Activated T-cell treated with anti-CD3 and anti-CD28 coated beads, Interleukin-2, amount 50 U/mL, for 72 hours (primary cell): ENCODE measurements at places on chromosomes 1 and 21. TPM values are rescaled to one million over a fixed set of nuclear protein-coding genes. Genes with fewer than 3 reads are reported as not detected.

- no peak for DNase-seq
Observed at GRCh38 chr1:11286735-11287410, 13.9 kb downstream of the UBIAD1 start.

DNA sequence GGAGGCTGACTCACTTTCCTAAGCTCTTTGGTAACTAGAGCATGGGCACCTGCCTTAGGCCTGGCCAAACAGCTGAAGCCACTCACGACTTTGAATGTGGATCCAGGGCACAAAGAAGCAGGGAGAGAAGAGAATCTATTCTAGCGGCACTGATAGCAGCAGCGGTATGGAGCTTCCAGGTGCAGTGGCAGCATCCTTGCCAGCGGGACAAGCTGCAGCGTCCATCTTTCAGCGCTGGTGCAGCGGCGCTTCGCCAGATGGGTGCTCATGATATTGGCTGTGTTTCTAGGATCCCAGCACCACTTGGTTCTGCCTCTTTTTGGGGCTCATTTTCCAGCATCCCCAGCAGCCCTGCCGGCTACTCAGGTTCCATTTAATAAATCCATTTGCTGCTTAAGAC, 184.2 kb downstream of the SLC44A5 start:
- no peak for DNase-seq

- no peak for DNase-seq
Observed at GRCh38 chr1:171792656-171793369, 11.4 kb downstream of the METTL13 start.

DNA sequence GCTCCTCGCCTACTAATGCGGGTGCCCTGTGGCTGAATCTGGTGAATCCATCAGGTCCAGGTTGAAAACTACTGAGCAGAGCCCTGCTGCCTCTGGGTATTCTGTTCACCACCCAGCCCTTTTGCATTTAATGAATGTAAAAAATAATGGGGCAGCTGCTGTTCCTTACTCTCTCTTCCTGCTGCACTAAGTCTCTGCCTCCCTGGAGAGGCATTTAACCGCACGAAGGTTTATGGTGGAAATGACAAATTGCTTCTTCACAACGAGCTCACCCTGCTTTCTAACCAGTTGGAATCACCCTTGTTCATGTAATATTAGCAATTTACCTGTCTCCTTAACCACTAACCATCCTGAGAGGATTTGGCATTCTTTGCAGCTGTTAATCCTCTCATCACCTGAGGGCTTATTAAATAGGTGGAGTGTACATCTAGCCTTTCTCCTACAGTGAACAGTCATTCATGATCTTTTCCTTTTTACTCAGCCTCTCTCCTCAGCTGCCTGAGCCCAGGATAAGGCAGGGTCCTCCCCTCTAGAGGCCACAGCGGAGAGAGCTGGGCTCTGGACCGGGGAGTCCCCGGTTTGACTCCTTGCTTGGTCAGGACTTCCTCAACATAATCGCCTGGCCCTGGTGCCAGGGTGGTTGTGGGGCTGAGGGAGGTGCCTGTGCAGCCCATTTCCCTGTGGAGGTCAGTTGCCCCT, 97.6 kb downstream of the NOS1AP start:
- DNase-seq, result no peak

FLG2 gene
- total RNA-seq, result not detected

WLS gene
- total RNA-seq, result not detected
